ENCODE measurements at places on chromosomes 4 and X. TPM values are rescaled to one million over a fixed set of nuclear protein-coding genes. Genes with fewer than 3 reads are reported as not detected.

YY2 gene
- 1.8 TPM for total RNA-seq

HGFAC gene
- 0.32 TPM for total RNA-seq

SORCS2 gene
- 0.36 TPM for total RNA-seq

UGT2B15 gene
- total RNA-seq: not detected

CLDN2 gene
- 0.10 TPM for total RNA-seq

ANKRD50 gene
- 2.9 TPM for total RNA-seq

TRIM61 gene
- 0.58 TPM for total RNA-seq

LRPAP1 gene
- 77.9 TPM for total RNA-seq

DNA sequence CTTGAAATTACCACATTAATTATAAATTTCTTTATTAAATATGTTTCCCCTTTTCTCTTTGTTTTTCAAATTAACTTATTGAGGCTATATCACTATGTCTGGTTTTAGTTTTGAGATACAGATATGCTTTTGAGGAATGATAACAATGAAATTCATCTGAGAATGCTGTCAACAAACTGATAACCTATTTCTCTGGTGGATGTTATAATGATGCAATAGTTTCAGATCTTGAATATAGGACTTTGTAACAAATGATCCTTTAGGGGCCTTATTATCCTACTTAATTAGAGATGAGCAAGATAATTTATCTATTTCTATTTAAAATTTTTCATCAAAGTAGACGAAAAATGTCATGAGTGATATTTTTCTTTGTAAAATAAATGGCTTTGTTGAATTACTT lies 123.7 kb downstream of the MAGEB17 start:
- no peak overlapping the region for H3K4me3 ChIP-seq
- no peak overlapping the region for H3K27ac ChIP-seq
- DNase-seq: no peak
- H3K27me3 ChIP-seq: no peaks in the 10 kb centered on the region
- no peaks in the 10 kb centered on the region for H3K36me3 ChIP-seq
- no peaks in the 10 kb centered on the region for H3K4me1 ChIP-seq

DNA sequence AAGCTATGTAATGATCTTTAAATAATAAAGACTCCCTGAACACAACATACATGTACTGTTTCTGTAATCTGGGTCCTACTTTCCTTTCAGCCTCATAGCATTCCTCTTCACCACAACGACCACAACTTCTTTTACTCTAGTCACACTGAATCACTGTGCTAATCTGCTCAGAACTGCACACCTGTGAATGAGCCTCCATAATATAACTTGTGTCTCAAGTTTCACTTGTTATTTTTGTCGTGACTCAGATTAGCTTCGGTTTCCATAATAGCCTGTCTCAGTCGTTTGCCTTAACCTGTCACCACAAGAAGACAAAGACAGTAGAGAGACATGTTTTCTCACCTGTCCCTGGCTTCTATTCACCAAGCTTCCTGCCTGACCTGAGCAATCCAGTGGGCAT lies 61.8 kb downstream of the MAGED1 start:
- H3K4me1 ChIP-seq: no peaks in the 10 kb centered on the region
- no peaks in the 10 kb centered on the region for H3K36me3 ChIP-seq
- H3K27me3 ChIP-seq: no peaks in the 10 kb centered on the region
- no peak overlapping the region for H3K4me3 ChIP-seq

GRCh38 chrX:85611926-85612325 lies 232.5 kb upstream of the POF1B start:
- H3K27me3 ChIP-seq: no peaks in the 10 kb centered on the region
- H3K4me1 ChIP-seq: no peaks in the 10 kb centered on the region
- DNase-seq: no peak
- H3K27ac ChIP-seq: no peak overlapping the region
- no peaks in the 10 kb centered on the region for H3K36me3 ChIP-seq
- H3K4me3 ChIP-seq: no peak overlapping the region

DNA sequence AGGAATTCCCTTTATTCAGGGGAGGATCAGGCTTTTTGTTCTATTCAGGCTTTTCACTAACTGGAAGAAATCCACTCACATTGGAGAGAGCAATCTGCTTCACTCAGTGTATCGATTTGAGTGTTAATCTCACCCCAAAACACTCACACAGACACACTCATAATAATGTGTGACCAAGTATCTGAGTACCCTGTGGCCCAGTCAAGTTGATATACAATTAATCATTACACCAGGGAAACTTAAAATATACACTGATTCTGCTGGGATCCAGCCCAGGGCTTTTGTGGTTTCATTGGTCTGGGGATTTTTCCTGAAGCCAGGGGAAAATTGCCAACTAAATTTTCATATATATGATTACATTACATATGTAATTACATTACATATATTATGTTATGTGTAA lies 44.0 kb upstream of the GATB start:
- no peak overlapping the region for H3K27ac ChIP-seq
- H3K36me3 ChIP-seq: no peaks in the 10 kb centered on the region
- H3K27me3 ChIP-seq: no peaks in the 10 kb centered on the region
- H3K4me1 ChIP-seq: no peaks in the 10 kb centered on the region
- no peak overlapping the region for H3K4me3 ChIP-seq

DNA sequence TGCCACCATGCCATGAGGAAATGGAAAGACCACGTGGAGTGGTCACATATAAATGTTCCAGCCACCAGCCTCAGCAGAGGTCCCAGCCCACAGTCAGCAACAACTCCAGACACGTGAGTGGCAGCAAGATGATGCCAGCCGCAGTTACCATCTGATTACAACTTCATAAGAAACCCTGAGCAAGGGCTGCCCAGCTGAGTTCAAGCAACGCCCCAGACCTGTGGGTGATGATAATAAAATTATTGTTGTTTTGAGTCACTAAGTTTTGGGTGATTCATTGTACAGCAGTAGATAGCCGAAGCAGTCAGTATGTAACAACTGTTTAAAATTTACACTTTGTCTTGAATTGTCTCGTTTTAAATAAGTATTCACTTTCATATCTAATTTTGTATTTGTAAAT lies 5.8 kb upstream of the CCNG2 start:
- H3K4me1 ChIP-seq: peaks cover 10% of the 10 kb centered on the region
- DNase-seq: no peak
- H3K4me3 ChIP-seq: no peak overlapping the region
- no peaks in the 10 kb centered on the region for H3K27me3 ChIP-seq

- no peak for DNase-seq
- no peak overlapping the region for H3K27ac ChIP-seq
- H3K36me3 ChIP-seq: no peaks in the 10 kb centered on the region
Measured at GRCh38 chr4:36273276-36273675, 8.1 kb upstream of the DTHD1 start.

DNA sequence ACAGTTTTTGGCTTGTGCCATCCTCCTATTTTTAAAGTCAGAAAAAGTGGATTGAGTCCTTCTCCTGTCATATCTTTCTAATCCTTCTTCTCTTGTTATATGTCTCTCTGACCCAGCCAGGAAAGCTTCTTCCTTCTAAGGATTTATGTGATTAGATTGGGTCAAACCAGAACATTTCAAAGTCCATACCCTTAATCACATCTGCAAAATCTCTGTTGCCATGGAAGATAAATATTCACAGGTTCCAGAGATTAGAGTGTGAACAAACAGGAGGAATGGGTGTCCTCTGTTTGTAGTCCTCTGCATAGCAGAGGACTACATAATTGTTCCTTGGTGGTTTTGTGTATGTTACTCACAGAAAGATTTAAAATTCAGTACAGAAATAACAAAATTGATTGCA lies 421.2 kb downstream of the EPHA5 start:
- H3K4me3 ChIP-seq: no peak overlapping the region
- DNase-seq: no peak
- H3K36me3 ChIP-seq: no peaks in the 10 kb centered on the region
- no peak overlapping the region for H3K27ac ChIP-seq
- H3K27me3 ChIP-seq: no peaks in the 10 kb centered on the region
- H3K4me1 ChIP-seq: no peaks in the 10 kb centered on the region

GRCh38 chrX:151009582-151009981 lies 26.4 kb downstream of the HMGB3 start:
- H3K27me3 ChIP-seq: no peaks in the 10 kb centered on the region
- H3K36me3 ChIP-seq: no peaks in the 10 kb centered on the region
- DNase-seq: no peak

DNA sequence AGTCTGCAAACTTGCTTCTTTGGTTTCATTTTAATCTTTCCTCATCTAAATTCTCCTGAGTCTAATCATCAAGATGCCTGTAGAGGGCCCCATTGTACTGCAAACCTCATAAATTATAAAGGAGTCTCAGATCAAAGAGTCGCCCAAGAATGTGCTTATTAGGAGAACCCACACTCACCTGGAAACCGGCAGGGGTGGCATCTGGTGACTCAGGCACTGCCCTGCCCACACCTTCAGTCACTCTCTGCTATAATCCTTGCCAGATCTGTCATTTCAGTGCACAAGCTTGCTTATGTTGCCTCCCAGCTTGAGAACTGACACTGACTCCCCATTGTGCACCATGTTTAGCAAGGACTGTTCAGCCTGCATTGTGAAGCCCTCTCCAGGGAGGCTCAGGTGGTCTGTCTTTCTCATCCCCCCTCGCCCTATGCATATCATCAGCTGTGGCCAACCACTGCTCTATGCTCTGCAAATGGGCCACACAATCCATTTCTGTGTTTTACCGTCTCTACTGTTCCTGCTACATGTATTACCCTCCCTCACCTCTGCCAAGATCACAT lies 12.4 kb downstream of the EPGN start:
- H3K4me1 ChIP-seq: no peaks in the 10 kb centered on the region
- no peaks in the 10 kb centered on the region for H3K36me3 ChIP-seq
- H3K27ac ChIP-seq: no peak overlapping the region
- DNase-seq: no peak
- no peak overlapping the region for H3K4me3 ChIP-seq
- peaks cover 6% of the 10 kb centered on the region for H3K27me3 ChIP-seq

DNA sequence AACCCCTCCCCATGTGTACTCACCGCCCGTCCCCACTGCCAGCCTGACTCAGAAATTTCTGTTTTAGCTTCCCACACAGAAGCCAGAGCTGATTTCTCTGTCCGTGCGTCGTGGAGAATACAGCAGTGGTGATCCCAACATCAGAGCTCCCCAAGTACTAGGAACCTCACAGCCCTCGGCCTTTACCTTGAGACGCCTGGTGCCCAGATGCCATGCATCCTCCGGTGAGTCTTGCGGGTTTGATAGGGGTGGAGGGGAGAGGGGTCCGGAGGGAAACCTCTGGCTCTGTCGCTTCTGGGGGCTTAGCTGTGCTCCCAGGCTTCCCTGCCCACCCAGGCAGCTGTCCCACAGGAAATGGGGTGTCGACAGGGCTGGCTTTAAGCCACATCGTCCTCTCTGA lies 2.1 kb downstream of the LOC101059915 start:
- H3K4me1 ChIP-seq: no peaks in the 10 kb centered on the region
- H3K36me3 ChIP-seq: no peaks in the 10 kb centered on the region
- no peaks in the 10 kb centered on the region for H3K27me3 ChIP-seq
- no peak for DNase-seq
- H3K4me3 ChIP-seq: no peak overlapping the region
- no peak overlapping the region for H3K27ac ChIP-seq

- H3K4me3 ChIP-seq: no peak overlapping the region
- H3K4me1 ChIP-seq: no peaks in the 10 kb centered on the region
- no peaks in the 10 kb centered on the region for H3K36me3 ChIP-seq
- no peak for DNase-seq
- no peaks in the 10 kb centered on the region for H3K27me3 ChIP-seq
- no peak overlapping the region for H3K27ac ChIP-seq
Measured at GRCh38 chr4:21555083-21555482, 393.5 kb downstream of the KCNIP4 start.

GRCh38 chr4:185534866-185535611 lies at the start of gene PDLIM3:
TSS of gene PDLIM3 (minus strand) at chr4:185535507. CDS start at chr4:185535434, 73 bp downstream.
- H3K4me3 ChIP-seq: peak within 1 kb of the TSS; percentile 90
- H3K27ac ChIP-seq: peak within 1 kb of the TSS; percentile 99
- H3K27me3 ChIP-seq: no peaks in the 10 kb centered on the region
- H3K36me3 ChIP-seq: peaks cover 37% of the 10 kb centered on the region
- DNase-seq: peak; percentile 94
- H3K4me1 ChIP-seq: peaks cover 5% of the 10 kb centered on the region

DNA sequence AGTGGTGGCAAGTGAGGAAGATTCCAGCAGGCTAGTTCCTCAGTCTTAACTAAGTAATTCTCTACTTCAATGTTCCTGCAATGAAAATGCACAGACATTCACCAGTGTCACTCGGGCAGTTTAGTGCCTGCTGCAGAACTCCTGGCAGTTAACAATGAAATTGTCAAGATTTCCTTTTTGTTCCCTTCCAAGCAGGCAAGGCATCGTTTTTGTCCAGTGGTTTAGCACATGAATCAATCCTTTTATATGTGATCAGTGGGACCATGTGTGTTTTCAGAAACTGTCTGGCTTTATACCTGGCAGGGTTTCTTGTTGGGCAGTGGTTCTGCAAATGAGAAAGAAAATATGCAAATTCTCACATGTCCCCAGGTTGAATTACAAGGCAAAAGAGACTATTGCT lies 122.2 kb downstream of the GBA3 start:
- H3K27ac ChIP-seq: no peak overlapping the region
- no peaks in the 10 kb centered on the region for H3K36me3 ChIP-seq
- no peak overlapping the region for H3K4me3 ChIP-seq
- H3K27me3 ChIP-seq: peaks cover 4% of the 10 kb centered on the region

DNA sequence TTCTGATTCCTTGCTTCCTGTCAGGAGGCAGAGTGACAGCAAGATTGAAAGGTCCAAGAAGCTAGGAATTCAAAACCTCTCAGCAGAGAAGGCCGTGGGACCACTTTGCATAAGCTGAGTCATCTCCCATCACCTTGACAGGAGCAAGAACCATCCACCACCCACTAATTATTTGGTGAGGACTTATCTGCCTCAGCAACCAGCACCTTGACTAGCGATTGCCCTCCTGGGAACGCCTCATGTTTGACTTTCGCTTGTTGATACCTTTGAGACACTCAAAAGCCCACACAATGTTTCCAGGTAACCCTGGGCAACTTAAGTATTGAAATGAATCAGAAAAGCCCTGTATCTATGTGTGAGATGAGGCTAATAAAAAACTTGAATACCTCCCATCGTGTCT lies 233.5 kb upstream of the GYPA start:
- H3K36me3 ChIP-seq: no peaks in the 10 kb centered on the region
- no peak overlapping the region for H3K4me3 ChIP-seq
- no peaks in the 10 kb centered on the region for H3K27me3 ChIP-seq
- H3K27ac ChIP-seq: no peak overlapping the region
- H3K4me1 ChIP-seq: no peaks in the 10 kb centered on the region
- no peak for DNase-seq

- DNase-seq: no peak
- no peaks in the 10 kb centered on the region for H3K36me3 ChIP-seq
- no peak overlapping the region for H3K4me3 ChIP-seq
- no peaks in the 10 kb centered on the region for H3K4me1 ChIP-seq
- H3K27ac ChIP-seq: no peak overlapping the region
Measured at GRCh38 chr4:37138019-37138653, 106.4 kb upstream of the NWD2 start.

GRCh38 chr4:7547368-7548040 lies 112.8 kb upstream of the PSAPL1 start:
- no peaks in the 10 kb centered on the region for H3K36me3 ChIP-seq
- no peak for DNase-seq
- no peaks in the 10 kb centered on the region for H3K4me1 ChIP-seq
- no peak overlapping the region for H3K4me3 ChIP-seq
- peaks cover 2% of the 10 kb centered on the region for H3K27me3 ChIP-seq
- no peak overlapping the region for H3K27ac ChIP-seq
